Upper lobe of left lung (tissue), 6 donors: ENCODE measurements at places on chromosomes 4 and X. TPM values are rescaled to one million over a fixed set of nuclear protein-coding genes. Genes with fewer than 3 reads are reported as not detected.

GRCh38 chr4:169050284-169050683, 40.2 kb upstream of the CBR4 start:
- no peak for DNase-seq
- H3K4me3 ChIP-seq = no peak overlapping the region
- H3K27ac ChIP-seq = peak overlapping the region; percentile 60
- no peaks in the 10 kb centered on the region for H3K36me3 ChIP-seq
- no peaks in the 10 kb centered on the region for H3K27me3 ChIP-seq
- H3K4me1 ChIP-seq = no peaks in the 10 kb centered on the region

GRCh38 chr4:33116871-33117270, 2396.7 kb downstream of the PCDH7 start:
- DNase-seq = no peak
- no peak overlapping the region for H3K27ac ChIP-seq
- H3K4me1 ChIP-seq = no peaks in the 10 kb centered on the region
- H3K36me3 ChIP-seq = no peaks in the 10 kb centered on the region
- no peak overlapping the region for H3K4me3 ChIP-seq
- H3K27me3 ChIP-seq = no peaks in the 10 kb centered on the region

DNA sequence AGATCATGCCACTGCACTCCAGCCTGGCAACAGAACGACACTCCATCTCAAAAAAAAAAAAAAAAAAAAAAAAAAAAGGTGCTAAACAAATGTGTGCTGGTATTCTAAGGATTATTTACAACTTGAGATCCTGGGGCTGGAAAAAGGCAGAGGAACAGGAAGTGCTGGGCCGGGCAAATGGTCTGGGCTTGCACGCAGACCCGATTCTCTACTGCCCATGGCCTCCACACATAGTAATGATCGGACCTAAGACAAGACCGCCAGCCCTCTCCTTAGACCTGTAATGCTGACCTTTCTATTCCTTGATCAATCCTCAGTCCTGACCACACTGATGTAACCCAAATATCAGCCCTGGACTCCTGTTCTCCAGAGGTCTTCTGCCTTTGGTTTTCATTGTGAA, 67.8 kb downstream of the EFNB1 start:
- no peak overlapping the region for H3K27ac ChIP-seq
- no peaks in the 10 kb centered on the region for H3K27me3 ChIP-seq
- DNase-seq = no peak
- no peak overlapping the region for H3K4me3 ChIP-seq
- H3K36me3 ChIP-seq = no peaks in the 10 kb centered on the region

DNA sequence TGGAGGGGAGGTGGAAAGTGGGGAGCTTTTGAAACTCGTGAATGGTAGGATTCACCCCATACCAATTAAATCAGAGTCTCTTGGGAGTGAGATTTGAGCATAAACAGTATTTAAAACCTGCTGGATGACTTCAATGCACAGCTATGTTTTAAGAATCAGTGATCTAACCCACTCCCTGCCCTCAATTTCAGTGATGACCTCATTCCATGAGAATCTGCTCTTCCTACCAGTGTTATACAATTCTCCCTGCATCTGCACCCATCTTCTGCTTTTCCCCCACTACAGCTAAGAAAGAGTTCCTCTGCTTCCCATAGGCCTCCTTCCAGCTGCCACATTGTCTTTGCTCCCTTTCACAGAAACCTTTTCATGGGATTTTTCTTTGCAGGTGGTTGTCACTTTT, 18.3 kb upstream of the H2AZ1 start:
- H3K4me3 ChIP-seq = no peak overlapping the region
- H3K4me1 ChIP-seq = no peaks in the 10 kb centered on the region
- H3K27ac ChIP-seq = no peak overlapping the region
- no peak for DNase-seq

DNA sequence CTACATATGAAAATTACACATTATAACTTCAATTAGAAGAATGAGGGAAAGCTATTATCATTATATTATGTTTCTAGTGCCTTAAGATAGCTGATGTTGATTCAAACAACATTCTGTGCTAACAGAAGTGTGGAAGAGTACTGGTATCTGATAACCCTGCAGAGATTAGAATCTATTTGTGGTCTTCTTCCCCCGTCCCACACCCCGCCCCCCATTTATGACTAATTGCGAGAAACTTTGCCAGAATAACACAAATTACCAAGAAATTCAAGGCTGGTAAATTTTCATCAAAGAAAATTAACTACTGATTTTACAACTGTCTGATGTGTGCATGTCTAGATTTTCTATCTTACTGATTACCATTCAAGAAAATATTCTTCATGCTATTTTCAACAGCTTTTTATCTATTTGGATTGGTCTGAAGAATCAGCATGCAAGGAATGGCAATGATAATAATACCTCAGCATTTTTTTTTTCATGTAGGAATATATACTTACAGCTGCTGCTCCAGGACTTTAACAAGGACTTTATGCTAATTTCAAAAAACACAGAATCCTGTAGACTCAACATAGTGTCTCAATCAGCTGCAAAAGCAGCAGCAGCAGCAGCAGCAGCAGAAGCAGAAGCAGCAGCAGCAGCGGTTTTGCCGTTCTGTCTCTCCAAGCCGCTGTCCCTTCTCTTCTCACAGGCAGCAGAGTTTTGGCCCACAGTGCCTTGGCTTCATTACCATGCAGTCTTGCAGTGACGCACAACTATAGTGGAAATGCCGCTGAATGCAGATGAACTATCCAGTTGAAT, 126.7 kb downstream of the FRYL start:
- peaks cover 4% of the 10 kb centered on the region for H3K4me1 ChIP-seq
- H3K27ac ChIP-seq = peak overlapping the region; percentile 69
- H3K36me3 ChIP-seq = no peaks in the 10 kb centered on the region

The GC gene
- not detected for total RNA-seq

GRCh38 chrX:136747003-136747986, 33.4 kb downstream of the ARHGEF6 start:
- H3K36me3 ChIP-seq = no peaks in the 10 kb centered on the region
- H3K4me3 ChIP-seq = no peak overlapping the region
- no peak for DNase-seq
- H3K4me1 ChIP-seq = peaks cover 24% of the 10 kb centered on the region
- H3K27ac ChIP-seq = peak overlapping the region; percentile 52
- no peaks in the 10 kb centered on the region for H3K27me3 ChIP-seq

The GAGE12F gene
- not detected for total RNA-seq

DNA sequence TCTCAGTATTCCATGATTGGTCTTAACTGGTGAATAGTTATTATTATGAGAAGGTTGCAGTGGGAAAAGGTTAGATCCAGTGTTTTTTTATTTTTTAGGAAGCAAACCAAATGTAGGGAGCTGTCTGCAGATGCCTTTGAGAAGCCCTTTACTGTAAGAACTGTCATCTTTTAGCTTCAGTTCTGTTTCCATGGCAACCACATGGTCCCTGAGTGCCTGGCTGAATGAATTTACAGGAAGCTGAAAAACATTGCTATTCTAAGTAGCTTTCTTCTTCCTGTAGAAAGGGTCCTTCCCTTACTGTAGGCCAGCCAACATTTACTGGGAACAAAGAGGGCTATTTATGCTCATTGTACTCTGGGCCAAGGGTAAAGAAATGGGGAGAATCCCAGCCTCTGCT, 103.3 kb downstream of the DCLK2 start:
- no peak overlapping the region for H3K4me3 ChIP-seq
- no peak for DNase-seq
- peaks cover 3% of the 10 kb centered on the region for H3K4me1 ChIP-seq

The MUC7 gene
- not detected for total RNA-seq

DNA sequence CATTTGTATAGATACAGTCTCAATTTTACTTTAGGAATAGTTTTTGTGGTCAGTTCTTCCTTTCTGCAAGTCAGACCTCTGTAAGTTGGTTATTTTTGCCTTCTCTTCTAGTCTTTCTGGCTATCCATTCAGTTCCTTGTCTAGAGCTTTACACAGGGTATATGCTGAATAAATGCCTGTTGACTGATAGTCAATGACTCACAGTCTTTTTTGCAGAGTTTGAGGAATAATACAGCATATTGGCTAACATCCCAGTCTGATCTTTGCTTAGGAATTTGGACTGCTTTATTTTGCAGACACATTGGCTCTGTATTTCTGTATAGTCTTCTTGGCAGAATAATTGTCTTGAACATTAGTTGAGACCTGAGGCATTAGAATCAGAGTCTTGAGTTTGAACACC, 132.4 kb downstream of the MAGEC1 start:
- no peak for DNase-seq
- H3K27ac ChIP-seq = no peak overlapping the region
- no peaks in the 10 kb centered on the region for H3K36me3 ChIP-seq

The ZNF711 gene
- 1.2 TPM for total RNA-seq

DNA sequence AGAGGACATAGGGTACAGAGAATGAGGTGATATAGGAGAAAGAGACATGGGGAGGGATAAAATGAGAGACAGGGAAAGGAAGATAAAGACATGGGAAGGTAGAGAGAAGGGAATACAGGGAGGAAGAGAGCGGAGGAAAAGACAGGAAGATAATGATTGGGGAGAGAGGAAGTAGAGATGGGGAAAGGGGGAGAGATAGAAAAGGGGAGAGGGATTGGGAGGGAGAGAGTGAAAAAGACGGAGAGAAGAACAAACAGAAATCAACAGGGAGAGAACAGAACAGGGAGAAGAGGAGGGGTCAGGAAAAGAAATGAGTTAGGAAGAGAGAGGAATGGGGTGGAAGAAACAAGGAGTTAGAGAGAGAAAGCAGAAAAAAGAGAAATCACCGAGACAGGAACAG, 4.6 kb downstream of the GRIPAP1 start:
- H3K27me3 ChIP-seq = no peaks in the 10 kb centered on the region
- DNase-seq = no peak
- no peak overlapping the region for H3K27ac ChIP-seq
- H3K4me3 ChIP-seq = no peak overlapping the region
- H3K36me3 ChIP-seq = peaks cover 31% of the 10 kb centered on the region
- no peaks in the 10 kb centered on the region for H3K4me1 ChIP-seq

DNA sequence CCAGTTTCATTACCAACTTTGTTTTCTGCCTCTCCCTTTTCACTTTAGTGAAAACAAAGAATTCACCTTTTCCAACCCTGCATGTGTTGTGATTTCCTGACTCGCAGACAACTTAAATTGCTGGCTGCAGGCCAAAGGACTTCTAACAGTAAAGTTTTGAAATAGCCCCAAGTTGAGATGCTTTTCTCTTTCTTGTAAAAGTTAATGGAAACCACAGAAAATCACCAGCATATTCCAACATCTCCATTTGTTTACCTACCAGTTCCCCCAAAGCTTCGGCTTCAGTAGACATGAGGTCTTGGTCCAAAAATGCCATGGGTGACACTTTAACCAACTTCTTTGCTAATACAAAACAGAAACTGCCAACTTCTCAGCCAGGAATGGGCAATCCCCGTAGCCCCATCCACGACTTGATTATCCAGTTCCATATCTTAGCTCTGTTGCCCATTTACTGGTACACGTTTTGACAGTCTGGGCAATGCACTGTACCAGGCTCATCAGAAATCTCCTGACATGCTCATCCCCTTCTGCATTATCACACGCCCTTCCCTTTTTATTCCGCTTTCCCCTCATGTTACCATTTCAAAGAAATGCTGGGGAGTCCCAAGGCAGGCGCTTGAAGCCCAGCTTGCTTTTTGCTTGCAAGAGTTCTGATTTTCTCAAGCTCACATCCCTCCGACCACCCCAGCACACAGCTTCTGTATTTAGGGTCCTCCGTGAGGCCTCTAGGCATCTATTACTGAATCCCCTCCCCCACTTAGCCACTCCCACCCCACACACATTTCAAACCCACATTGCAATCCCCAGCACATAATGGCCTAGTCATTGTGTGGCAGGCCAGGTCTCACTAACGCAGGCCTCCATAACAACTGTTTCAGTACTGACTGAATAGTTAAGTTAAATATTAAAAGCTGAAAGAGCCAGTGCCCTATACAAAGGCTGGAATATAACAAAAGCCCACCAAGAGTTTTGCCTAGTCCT, 137.9 kb upstream of the S100G start:
- no peak overlapping the region for H3K27ac ChIP-seq
- no peaks in the 10 kb centered on the region for H3K4me1 ChIP-seq
- no peak overlapping the region for H3K4me3 ChIP-seq

The ADH7 gene
- 0.30 TPM for total RNA-seq

GRCh38 chr4:118268780-118269179, 84.0 kb downstream of the PRSS12 start:
- H3K4me3 ChIP-seq = no peak overlapping the region
- no peak overlapping the region for H3K27ac ChIP-seq
- no peaks in the 10 kb centered on the region for H3K36me3 ChIP-seq
- no peaks in the 10 kb centered on the region for H3K27me3 ChIP-seq
- no peaks in the 10 kb centered on the region for H3K4me1 ChIP-seq

GRCh38 chrX:57640674-57641016, 39.4 kb downstream of the NLRP2B start:
- no peaks in the 10 kb centered on the region for H3K4me1 ChIP-seq
- no peak for DNase-seq
- H3K27me3 ChIP-seq = no peaks in the 10 kb centered on the region
